Peyer's patch (tissue), 4 donors: ENCODE measurements at places on chromosomes 2 and 18. TPM values are rescaled to one million over a fixed set of nuclear protein-coding genes. Genes with fewer than 3 reads are reported as not detected.

GRCh38 chr2:221203125-221203524 is 369.0 kb downstream of the EPHA4 start:
- DNase-seq = peak; percentile 69

DNA sequence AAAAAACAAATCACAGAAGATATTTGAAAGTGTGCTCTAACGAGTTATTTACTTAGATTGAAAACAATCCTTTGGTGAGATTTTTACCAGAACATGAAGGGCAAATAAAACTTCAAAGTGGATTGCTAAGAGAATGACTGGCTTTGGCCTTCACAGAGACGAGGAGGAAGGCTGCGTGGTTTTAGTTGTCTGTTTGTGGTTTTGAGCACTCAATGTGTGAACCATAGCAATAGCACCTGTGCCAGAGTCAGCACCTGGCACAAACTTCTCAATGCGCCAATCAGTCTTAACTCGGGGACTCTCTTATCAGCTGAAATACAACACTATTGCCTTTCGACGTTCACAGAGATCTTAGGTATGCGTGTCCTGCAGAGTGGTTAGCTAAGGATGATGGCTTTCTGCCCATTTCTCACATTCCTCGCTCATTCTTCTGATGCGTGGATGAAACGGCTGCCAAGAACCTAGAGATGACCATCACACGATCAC is 70.0 kb downstream of the MBP start:
- no peak for DNase-seq

Gene ANKRD44
- total RNA-seq = 33.0 TPM

Gene WNT6
- total RNA-seq = not detected

Gene PLCD4
- total RNA-seq = 3.6 TPM

- DNase-seq = no peak
Measured at GRCh38 chr2:223467196-223467595, 135.0 kb downstream of the SCG2 start.

GRCh38 chr2:69604026-69604678 is 39.4 kb downstream of the AAK1 start:
- DNase-seq = no peak

DNA sequence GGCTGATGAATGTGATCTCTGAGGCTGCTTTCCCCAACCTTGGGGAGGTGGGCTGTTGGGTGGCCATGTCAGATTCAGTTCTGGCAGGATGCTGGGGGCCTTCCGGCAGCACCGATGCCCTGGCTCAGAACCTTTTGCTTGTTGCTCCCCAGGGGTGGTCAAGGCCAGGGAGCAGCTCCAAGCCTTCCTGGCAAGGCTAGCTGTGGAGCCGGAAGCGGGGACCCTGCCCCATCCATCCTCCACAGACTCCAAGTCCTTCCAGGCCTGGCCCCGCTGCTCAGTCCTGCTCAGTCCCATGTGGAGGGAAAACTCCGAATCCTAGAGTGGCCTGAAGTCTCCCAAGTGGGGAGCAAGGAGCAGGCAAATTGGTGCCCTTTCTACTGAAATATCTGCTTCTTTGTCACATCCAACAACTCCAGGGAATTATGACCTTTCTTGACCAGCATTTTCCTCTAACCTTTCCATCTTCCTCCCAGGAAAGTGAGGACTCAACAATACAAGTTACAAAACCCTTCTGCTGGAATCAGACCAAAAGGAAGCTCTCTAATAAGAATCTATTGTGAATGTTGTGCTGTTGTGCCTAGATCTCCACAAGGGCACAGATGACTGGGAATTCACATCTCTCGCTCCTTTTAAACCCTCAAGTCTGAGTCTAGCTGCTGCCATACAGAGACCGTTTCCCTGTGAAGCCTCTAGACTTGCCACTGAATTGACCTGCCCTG is 134.0 kb downstream of the MCFD2 start:
- DNase-seq = no peak

GRCh38 chr2:88053296-88053695 is 2.3 kb downstream of the KRCC1 start:
- no peak for DNase-seq

DNA sequence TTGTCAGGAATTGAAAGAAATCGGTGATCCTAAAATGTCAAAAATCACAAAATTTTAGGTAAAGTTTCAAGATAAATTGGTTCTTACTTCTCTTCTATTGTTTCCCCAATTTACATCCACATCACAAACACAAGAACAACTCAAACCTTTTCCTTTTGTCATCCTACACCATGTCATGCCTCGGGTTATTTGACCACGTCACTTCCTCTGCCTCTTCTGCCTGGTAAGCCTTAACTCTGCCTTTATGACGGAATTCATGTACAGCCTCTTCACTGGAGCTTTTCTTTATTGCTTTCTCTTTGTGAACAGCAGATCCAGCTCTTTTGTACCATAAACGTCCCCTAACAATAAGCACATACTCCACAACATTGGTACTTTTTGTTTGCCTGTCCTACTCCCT is 258.0 kb downstream of the DPP10 start:
- no peak for DNase-seq

GRCh38 chr18:75287700-75288099 is 77.1 kb downstream of the TSHZ1 start:
- DNase-seq = no peak
